ENCODE measurements at places on chromosomes 1 and 21. TPM values are rescaled to one million over a fixed set of nuclear protein-coding genes. Genes with fewer than 3 reads are reported as not detected.

GRCh38 chr1:227884370-227885134 lies 63.2 kb downstream of the WNT9A start:
- DNase-seq: no peak
- H3K27ac ChIP-seq: no peak overlapping the region
- H3K36me3 ChIP-seq: no peaks in the 10 kb centered on the region
- H3K4me3 ChIP-seq: no peak overlapping the region
- H3K27me3 ChIP-seq: no peaks in the 10 kb centered on the region

GRCh38 chr21:42171091-42172053 lies 47.6 kb upstream of the ABCG1 start:
- no peaks in the 10 kb centered on the region for H3K4me1 ChIP-seq
- H3K27ac ChIP-seq: no peak overlapping the region
- H3K36me3 ChIP-seq: no peaks in the 10 kb centered on the region
- H3K27me3 ChIP-seq: no peaks in the 10 kb centered on the region
- no peak overlapping the region for H3K4me3 ChIP-seq
- no peak for DNase-seq

- DNase-seq: no peak
- H3K36me3 ChIP-seq: peaks cover 10% of the 10 kb centered on the region
- H3K27ac ChIP-seq: peak overlapping the region; percentile 90
- H3K27me3 ChIP-seq: no peaks in the 10 kb centered on the region
Observed at GRCh38 chr1:228109962-228110488, 926 bp upstream of the MRPL55 start.

GRCh38 chr1:225670806-225671733 lies 18.1 kb upstream of the ENAH start:
- H3K27ac ChIP-seq: no peak overlapping the region
- no peaks in the 10 kb centered on the region for H3K27me3 ChIP-seq
- H3K4me1 ChIP-seq: no peaks in the 10 kb centered on the region
- no peaks in the 10 kb centered on the region for H3K36me3 ChIP-seq

DNA sequence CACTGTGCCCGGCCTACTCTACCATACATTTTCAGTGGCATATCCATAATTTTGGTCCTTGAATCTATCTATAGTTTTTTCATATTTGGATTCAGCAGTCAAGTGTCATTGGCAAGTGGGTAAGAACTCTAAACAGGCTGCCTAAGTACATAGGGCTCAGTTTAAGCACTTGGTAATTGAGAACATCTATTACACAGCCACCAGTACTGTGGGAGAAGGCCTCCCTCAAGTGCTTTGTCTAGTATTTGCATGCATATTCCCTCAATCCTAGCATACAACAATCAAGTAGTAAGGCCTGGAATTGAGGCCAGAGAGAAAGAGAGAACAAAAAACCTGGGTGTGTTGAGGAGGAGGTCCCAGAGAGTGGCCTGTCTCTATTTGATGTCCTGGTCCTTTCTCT lies 325.2 kb downstream of the USP25 start:
- no peaks in the 10 kb centered on the region for H3K4me1 ChIP-seq
- no peak overlapping the region for H3K4me3 ChIP-seq
- H3K36me3 ChIP-seq: no peaks in the 10 kb centered on the region
- DNase-seq: no peak
- H3K27ac ChIP-seq: no peak overlapping the region
- H3K27me3 ChIP-seq: no peaks in the 10 kb centered on the region

- no peak overlapping the region for H3K4me3 ChIP-seq
- H3K27me3 ChIP-seq: no peaks in the 10 kb centered on the region
- no peak overlapping the region for H3K27ac ChIP-seq
- H3K4me1 ChIP-seq: no peaks in the 10 kb centered on the region
Observed at GRCh38 chr1:37323486-37324377, 150.6 kb upstream of the ZC3H12A start.

- peaks cover 10% of the 10 kb centered on the region for H3K4me1 ChIP-seq
- H3K36me3 ChIP-seq: peaks cover 35% of the 10 kb centered on the region
- H3K4me3 ChIP-seq: peak overlapping the region; percentile 98
- no peaks in the 10 kb centered on the region for H3K27me3 ChIP-seq
Observed at GRCh38 chr1:153659656-153660055, 1.2 kb downstream of the SNAPIN start.

GRCh38 chr1:179168536-179168935 lies 60.9 kb downstream of the ABL2 start:
- H3K4me3 ChIP-seq: no peak overlapping the region
- no peaks in the 10 kb centered on the region for H3K27me3 ChIP-seq
- H3K27ac ChIP-seq: no peak overlapping the region
- DNase-seq: no peak
- H3K4me1 ChIP-seq: peaks cover 29% of the 10 kb centered on the region

GRCh38 chr1:196660852-196661251 lies 9.0 kb downstream of the CFH start:
- peak overlapping the region; percentile 59 for H3K4me3 ChIP-seq
- DNase-seq: no peak
- no peaks in the 10 kb centered on the region for H3K36me3 ChIP-seq

GRCh38 chr1:19229229-19229628 lies 19.2 kb upstream of the UBR4 start:
- no peaks in the 10 kb centered on the region for H3K27me3 ChIP-seq
- H3K36me3 ChIP-seq: peaks cover 66% of the 10 kb centered on the region
- H3K4me1 ChIP-seq: no peaks in the 10 kb centered on the region
- no peak for DNase-seq
- no peak overlapping the region for H3K4me3 ChIP-seq

- H3K4me3 ChIP-seq: peak within 1 kb of the TSS; percentile 87
- no peaks in the 10 kb centered on the region for H3K27me3 ChIP-seq
- H3K36me3 ChIP-seq: no peaks in the 10 kb centered on the region
- peak within 1 kb of the TSS; percentile 62 for H3K27ac ChIP-seq
- H3K4me1 ChIP-seq: peaks cover 45% of the 10 kb centered on the region
- DNase-seq: peak; percentile 87
Observed at GRCh38 chr1:84690397-84691121, at the start of gene SSX2IP. SSX2IP (minus strand) TSS chr1:84690461; CDS start chr1:84671219, 19,242 bp downstream.

- H3K27ac ChIP-seq: no peak overlapping the region
- no peaks in the 10 kb centered on the region for H3K36me3 ChIP-seq
- no peak overlapping the region for H3K4me3 ChIP-seq
- peaks cover 67% of the 10 kb centered on the region for H3K4me1 ChIP-seq
- no peaks in the 10 kb centered on the region for H3K27me3 ChIP-seq
- DNase-seq: no peak
Observed at GRCh38 chr1:206505702-206506355, 1.5 kb upstream of the RASSF5 start.

GRCh38 chr1:16293538-16293937 lies 56.6 kb upstream of the CPLANE2 start:
- no peak for DNase-seq
- H3K4me1 ChIP-seq: peaks cover 59% of the 10 kb centered on the region
- peaks cover 14% of the 10 kb centered on the region for H3K36me3 ChIP-seq

GRCh38 chr1:12712076-12712475 lies 3.8 kb upstream of the AADACL3 start:
- no peaks in the 10 kb centered on the region for H3K27me3 ChIP-seq
- DNase-seq: no peak
- no peak overlapping the region for H3K4me3 ChIP-seq
- no peak overlapping the region for H3K27ac ChIP-seq
- no peaks in the 10 kb centered on the region for H3K36me3 ChIP-seq

- H3K4me3 ChIP-seq: no peak overlapping the region
- DNase-seq: no peak
- H3K36me3 ChIP-seq: peaks cover 12% of the 10 kb centered on the region
- H3K4me1 ChIP-seq: no peaks in the 10 kb centered on the region
- H3K27ac ChIP-seq: no peak overlapping the region
- no peaks in the 10 kb centered on the region for H3K27me3 ChIP-seq
Observed at GRCh38 chr1:52424231-52424636, 19.8 kb downstream of the PRPF38A start.

GRCh38 chr1:28395181-28395580 lies 25.6 kb downstream of the PHACTR4 start:
- H3K27ac ChIP-seq: no peak overlapping the region
- H3K36me3 ChIP-seq: no peaks in the 10 kb centered on the region
- H3K27me3 ChIP-seq: no peaks in the 10 kb centered on the region

Gene S1PR1
- 42.5 TPM for total RNA-seq

Gene AMY1B
- not detected for total RNA-seq

Gene OR6Y1
- total RNA-seq: not detected

Gene MRPS6
- 27.9 TPM for total RNA-seq

Gene CDA
- 0.92 TPM for total RNA-seq

Gene FCGR2B
- total RNA-seq: 20.2 TPM

Gene BMP8B
- 2.5 TPM for total RNA-seq
